ENCODE measurements at places on chromosomes 7 and 10.
A peak's percentile ranks its signal among the peaks of the same experiment; 100 is the strongest.

- no peak for DNase-seq
Measured at GRCh38 chr10:98252464-98252863, 15.5 kb downstream of the LOXL4 start.

DNA sequence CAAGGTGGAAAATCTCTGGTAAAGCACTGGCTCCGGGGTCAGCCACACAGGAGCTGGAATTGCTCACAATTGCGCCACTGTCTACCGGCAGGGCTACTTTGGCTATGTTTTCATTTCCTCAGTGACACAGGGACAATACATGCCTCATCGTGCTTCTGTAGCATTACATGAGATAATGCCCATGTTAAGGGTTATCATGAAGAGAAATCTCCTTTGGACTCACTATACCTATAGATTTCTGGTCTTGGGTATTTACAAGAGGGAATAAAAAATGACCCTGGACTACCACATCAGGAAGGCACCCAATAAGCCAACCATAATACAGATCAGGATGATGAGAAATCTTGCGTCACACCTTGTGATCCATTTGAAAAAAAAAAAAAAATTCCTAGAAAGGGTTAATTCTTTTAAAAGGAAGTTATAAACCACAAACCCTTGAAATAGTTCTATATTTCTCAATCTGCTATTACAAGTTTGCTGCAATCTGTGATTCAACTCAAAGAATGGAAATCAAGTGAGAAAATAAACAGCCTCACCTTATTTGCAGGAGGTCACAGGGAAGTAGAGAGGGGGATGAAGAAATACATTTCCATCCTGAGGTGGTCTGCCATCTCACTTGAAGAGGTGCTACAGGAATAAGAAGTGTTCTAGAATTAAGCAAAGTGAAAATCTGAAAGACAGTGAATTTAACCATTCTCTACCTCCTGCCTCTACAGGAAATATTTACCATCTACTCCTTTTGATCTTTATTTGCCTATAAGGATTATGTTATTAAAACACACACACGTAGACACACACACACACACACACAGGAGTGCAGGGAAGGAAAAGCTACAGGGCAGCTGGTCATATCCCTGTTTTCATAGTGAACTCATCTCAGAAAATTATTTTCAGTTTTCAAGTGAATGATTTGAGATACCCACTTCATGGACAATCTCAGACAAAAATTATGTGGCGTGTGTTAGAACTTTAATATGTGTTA lies 231.3 kb upstream of the CELF2 start:
- DNase-seq = no peak

GRCh38 chr7:100124301-100125230 lies 2.2 kb upstream of the MBLAC1 start:
- no peak for DNase-seq

DNA sequence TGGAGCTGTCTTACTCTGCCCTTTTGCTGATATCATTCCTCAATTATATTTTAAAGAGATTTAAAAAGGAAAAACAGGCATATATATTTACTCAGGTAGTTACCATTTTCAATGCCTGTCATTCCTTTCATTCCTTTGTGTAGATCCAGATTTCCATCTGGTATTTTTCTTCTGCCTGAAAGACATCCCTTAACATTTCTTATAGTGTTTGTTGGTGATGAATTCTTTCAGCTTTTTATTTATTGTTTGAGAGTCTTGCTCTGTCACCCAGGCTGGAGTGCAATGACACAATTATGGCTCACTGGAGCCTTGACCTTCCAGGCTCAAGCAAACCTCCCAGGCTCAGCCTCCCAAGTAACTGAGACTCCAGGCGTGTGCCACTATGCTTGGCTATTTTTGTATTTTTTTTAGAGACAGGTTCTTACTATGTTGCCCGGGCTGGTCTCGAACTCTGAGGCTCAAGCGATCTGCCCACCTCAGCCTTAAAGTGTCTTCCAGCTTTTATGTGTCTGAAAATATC lies 5.6 kb upstream of the POM121 start:
- DNase-seq = no peak

DNA sequence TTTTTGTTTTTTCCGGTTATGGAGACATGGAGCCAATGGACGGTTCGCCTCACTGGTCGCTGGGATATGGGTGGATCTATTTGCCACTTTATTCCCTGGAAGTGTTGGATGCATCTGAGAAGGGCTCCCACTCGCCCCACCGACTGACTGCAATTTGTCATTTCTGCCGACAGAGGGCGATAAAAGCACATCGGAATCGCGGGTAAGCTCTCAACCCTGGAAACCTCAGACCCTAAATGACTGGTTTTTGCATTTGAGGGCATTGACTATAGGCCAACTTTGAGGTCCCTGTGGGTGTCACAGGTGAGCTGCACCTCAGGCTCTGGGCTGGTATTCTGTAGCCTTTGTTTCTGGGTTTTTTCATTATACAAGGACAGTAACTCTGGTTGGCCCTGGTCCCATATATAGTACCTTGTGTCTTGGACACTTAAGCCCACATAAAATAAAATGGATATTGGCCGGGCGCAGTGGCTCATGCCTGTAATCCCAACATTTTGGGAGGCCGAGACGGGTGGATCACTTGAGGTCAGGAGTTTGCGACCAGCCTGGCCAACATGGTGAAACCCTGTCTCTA lies 11.9 kb upstream of the OPALIN start:
- peak; percentile 30 for DNase-seq

DNA sequence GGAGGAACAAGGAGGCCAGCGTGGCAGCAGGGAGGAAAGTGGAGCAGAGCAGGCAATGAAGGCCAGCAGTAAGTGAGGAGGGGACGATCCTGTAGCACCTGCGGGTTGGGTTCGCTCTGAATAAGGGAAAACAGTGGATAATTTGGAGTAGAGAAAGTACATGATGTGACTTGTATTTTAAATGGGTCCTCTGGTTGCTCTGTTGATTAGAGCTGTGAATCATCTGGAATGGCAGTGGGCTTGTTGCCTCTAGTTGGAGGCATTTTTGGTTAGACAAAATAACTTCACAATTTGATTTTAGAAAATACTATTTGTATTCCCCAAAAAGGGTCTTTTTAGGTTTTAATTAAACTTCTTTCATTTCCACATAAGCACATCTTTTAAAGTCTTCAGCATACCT lies 277.4 kb downstream of the ARL4A start:
- DNase-seq = no peak

DNA sequence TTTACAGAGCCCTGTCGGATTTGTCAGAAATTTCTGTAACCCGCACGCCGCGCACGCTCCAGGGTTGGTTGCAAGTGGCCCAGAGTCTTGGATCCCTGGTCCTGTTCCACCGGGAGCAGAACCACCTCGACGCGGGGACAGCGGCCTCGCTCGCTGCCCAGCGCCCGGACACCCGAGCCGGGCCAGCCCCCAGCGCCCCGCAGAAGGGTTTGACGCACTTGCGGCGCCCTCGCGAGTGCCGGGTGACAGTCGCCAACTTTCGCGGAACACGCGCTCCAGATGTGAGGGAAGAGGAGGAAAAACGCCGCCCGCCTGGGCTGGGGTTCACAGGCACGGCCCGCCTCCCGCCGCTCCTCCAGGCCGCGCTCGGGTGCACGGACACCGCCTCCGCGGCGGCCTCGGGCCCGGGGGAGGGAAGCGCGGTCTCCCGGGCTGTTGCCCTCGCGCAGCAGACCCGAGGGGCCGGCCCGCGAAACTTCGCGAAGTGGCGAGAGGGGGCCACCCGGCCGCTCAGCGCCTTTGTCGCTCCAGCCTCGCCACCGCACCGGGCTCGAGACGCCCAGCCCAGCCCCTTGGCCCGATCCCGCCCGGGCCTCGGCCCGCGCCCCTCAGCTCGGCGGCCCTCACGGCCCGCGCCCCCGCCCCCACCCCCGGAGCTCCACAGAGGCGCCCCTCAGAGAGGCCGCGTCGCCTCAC lies 514 bp downstream of the RNF216 start:
- DNase-seq = no peak

GRCh38 chr7:135831455-135832195 lies 83.0 kb upstream of the FAM180A start:
- DNase-seq = no peak

DNA sequence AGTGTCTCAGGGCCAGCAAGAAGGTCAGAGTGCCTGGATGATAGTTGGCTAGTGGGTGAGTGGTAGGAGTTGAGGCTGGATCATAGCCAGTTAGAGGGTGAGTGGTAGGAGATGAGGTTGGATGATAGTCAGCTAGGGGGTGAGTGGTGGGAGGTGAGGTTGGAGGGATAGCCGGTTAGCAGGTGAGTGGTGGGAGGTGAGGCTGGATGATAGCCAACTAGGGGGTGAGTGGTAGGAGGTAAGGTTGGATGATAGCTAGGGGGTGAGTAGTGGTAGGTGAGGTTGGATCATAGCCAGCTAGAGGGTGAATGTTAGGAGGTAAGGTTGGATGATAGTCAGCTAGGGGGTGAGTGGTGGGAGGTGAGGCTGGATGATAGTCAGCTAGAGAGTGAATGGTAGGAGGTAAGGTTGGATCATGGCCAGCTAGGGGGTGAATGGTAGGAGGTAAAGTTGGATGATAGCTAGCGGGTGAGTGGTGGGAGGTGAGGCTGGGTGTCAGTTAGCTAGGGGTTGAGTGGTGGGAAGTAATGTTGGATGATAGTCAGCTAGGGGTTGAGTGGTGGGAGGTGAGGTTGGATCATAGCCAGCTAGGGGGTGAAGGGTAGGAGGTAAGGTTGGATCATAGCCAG lies 226.6 kb downstream of the SDK1 start:
- no peak for DNase-seq

DNA sequence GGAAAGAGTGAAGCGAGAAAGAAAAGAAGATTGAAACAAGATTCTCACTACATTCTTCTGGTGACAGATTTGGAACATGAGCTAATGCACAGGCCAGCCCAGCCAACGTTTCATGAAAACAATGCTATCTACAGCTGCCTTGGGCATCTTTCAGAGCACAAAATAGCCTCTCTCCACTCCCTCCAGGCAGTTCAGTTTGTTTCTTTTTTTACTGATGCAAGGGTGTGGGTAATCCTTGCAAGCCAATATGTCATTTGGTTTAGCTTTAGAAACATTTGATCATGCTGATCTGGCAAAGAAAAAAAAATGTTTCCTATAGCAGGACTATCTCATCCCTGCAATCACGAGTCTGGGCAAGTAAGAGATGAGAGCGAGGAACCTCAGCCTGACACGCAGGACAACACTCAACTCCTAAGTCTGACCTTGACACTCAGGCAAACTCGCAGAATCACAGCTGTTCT lies 35.9 kb downstream of the SVIL start:
- peak; percentile 2 for DNase-seq

- DNase-seq = no peak
Measured at GRCh38 chr7:79386688-79387422, 66.6 kb downstream of the MAGI2 start.

GRCh38 chr10:103617602-103618385 lies 124.3 kb downstream of the NEURL1 start:
- DNase-seq = no peak

GRCh38 chr10:44263771-44264170 lies 121.1 kb downstream of the CXCL12 start:
- DNase-seq = no peak

- no peak for DNase-seq
Measured at GRCh38 chr7:4960363-4960762, 1.4 kb upstream of the MMD2 start.

DNA sequence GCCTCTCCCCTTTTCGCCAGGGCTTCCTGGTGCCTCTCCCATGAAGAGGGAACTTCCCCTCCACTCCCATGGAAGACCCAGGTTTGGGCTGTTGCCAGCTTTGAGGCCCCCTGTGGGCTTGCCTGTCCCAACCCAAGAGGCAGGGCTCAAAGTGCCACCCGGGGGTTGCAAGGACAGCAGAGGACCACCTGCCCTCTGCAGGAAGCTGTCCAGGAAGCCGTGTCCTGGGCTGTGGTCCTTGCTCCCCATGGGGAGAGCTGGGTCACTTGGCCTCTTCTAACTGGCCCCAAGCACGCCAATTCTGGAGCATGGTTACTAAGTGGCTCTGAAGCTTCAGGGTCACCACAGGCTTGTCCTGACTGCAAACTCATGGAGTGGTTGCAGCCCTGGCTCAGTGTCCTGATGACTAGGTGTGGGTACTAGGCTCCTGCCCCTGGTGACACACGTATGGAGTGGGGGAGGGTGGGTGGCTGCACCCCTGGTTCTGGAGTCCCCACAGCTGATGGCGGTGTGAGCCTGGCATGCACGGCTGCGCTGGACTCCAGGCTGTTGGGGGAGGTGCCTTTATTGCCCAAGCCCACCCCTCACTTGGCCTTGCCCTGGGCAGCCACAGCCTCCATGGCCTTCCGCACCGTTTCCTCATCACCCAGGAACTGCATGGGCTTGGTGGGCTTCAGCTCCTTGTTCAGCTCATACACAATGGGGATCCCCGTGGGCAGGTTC lies 3.0 kb downstream of the PGAM2 start:
- no peak for DNase-seq

- no peak for DNase-seq
Measured at GRCh38 chr7:155405399-155406318, 52.3 kb upstream of the EN2 start.

DNA sequence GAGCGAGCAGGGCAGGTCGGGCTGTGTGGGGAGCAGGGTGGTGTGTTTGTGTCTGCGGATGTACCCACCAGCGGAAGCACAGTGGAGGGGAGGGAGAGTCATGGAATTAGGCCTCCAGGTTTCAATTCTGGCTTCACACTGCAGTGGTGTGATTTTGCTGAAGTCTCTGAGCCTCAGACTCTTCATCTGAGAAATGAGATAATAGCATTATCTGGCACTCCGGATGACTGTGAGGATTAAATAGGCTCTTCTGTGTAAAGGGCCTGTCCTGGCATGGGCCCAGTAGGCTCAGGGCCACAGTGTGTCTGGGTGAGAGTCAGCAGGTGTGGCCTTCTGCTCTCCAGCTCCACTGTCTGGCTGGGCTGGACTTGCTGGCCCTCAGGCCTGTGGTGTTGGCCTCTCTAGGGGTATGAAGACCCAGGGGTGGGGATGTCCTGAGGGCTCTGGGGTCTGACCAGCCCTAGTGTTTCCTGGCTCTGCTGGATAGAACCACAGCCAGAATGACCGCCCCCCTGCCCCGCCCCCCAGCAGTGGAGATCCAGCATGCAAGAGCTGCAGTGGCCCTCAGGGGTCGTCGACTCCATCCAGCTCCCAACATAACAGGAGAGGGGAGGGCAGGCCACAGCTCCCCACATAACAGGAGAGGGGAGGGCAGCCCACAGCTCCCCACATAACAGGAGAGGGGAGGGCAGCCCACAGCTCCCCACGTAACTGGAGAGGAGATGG lies 178.6 kb downstream of the RPS24 start:
- DNase-seq = no peak

DNA sequence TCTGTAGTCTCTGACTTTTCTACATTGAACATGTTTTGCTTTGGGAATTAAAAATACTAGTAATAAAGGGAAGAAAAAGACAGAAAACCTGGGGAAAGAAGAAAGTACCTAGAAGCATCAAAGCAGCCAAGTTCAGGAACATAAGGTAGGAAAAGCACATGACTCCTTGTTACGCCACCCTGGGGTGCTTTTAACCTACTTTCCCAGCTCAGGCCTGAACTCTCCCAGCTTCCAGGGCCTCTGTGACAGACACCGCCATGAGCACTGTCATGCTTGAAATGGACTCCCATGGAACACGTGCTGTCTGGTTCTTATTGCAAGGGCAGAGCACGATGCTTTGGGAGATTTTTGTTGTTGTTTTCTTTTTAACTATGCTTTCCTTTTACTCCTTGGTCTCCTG lies 11.4 kb downstream of the ACTR1A start:
- no peak for DNase-seq
